ENCODE measurements at places on chromosomes 5 and 9.

- no peak for DNase-seq
These were observed at the start of gene ENTREP1 for GRCh38 chr9:69324549-69325401. ENTREP1 (plus strand) TSS chr9:69325215; CDS start chr9:69325310, 95 bp downstream.

- no peak for DNase-seq
These were observed 693.2 kb upstream of the FTMT start for GRCh38 chr5:121158451-121158850.

GRCh38 chr9:18045326-18045725 lies 428.6 kb upstream of the ADAMTSL1 start:
- DNase-seq = no peak

DNA sequence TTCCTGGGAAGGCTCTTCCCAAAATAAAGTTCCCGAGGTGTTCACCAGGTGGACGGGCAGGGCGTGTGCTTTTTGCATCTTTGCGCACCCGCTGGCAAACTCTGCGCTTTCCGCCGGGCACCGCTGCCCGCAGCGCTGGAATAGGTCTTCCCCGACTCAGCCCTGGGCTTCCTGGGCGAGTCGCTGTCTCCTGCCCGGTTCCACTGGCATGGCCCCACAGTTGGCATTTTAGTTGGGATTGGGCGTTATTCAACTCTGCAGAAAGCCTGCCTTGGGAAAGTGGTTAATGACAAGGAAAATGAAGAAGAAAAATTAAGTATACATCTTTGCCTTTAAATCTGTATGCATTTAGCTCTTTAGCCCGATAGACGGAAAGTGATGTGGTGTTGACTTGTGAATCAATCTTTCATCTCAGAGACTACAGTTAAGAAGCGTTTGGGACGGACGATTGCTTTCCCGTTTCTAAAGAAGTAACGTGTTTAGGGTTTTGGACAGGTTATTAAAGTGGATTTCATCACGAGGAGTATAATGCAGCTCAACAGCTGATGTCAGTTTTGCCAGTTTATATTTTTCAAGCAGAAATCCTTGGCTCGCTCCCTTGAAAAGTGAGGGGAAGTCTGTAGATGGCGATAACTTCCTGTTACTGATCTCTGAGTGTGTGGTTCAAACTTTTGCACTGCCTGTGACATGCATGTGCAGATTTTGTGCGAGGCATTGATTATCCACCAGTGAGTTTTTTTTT lies 946 bp downstream of the ADCY2 start:
- no peak for DNase-seq

DNA sequence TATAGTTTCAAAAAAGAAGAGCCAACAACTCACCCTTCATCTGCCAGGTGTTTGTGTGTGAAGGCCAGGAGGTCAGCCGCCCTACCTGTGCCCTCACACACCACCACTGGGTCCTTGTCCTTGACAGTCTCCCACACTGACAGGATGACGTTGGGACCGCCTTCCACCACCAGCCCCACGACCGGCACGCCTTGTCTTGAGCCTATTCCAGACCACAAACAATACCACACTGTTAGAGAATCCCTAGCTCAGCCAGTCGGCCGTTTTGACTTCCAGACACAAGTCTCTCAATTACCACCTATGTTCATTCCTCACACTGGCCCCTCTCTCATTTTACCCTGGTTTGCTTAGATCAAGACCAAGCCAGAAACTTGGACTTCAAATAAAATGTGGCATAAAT lies 66.1 kb downstream of the TRPM6 start:
- no peak for DNase-seq

DNA sequence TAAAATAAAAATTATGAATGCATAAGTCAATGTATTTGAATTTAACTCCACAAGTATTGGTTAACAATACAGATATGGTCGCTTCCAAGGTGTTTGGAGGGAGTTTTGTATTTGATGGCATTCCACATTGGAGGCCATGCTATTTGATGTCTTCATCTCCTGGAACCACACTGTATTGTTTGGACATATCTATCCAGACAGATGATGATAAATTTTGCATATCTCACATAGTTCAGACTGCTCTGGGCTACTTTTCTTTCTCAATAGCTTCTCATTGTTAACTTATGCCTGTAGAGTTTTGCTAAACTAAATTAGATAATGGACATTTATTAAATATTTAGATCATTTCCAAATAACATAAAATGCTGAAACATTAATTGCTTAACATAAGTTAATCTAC lies 58.0 kb downstream of the CDKN2A start:
- DNase-seq = no peak

- DNase-seq = no peak
These were observed 80.3 kb upstream of the ERBIN start for GRCh38 chr5:65846101-65846500.

GRCh38 chr5:120706877-120707276 lies 242.8 kb downstream of the PRR16 start:
- DNase-seq = no peak

- DNase-seq = no peak
These were observed 409.5 kb downstream of the PDE4D start for GRCh38 chr5:59483971-59484472.

GRCh38 chr9:125176636-125177035 lies 13.0 kb downstream of the PPP6C start:
- DNase-seq = no peak

DNA sequence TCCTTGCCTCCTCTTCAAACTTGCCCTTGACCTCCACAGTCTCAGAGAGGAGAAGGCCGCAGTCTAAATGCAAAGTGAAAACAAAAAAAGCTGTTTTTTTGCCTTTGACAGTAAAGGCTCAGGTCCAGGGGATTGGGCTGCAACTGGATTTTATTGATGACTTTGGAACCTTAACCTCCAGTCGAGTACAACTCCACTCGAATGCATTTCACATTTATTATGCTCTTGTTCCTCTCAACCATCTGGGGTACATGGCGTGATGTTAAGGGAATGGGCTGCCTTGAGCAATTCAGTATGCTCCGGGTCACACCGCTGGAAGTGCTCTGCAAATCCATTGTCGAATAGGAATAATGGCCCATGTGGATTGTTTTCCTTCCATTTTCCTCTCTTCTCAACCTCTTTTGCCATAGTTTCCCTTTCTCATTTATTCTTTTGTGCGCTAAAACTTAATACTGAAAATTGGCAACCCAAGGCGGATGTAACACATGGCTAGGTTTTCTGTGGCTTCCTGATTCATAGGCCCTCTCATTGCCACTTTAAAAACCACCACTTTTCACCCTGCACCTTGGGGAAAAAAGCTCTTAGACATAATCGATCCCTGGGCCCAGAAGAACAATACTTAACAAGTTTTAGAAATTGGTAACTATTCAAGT lies 34.3 kb downstream of the ITK start:
- no peak for DNase-seq

GRCh38 chr5:115544043-115544435 lies 536 bp downstream of the FEM1C start:
- DNase-seq = peak; percentile 1

DNA sequence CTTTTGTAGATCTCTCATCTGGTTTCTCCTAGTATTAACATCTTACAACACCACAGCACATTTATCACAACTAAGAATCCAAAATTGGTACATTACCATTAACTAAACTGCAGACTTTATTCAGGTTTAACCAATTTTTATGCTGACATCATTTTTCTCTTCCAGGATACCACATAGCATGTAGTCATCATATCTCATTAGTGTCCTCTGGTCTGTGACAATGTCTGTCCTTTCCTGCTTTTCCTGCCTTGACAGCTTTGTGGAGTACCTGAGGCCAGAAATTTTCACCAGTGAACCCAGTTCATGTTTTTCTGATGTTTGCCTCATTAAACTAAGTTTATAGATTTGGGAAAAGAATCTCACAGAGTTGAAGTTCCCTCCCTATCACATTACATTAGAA lies 294.7 kb upstream of the TNC start:
- no peak for DNase-seq

GRCh38 chr5:68529581-68529980 lies 314.0 kb downstream of the PIK3R1 start:
- no peak for DNase-seq

GRCh38 chr5:157470631-157471030 lies 10.6 kb downstream of the NIPAL4 start:
- no peak for DNase-seq

Measured in activated CD8-positive, alpha-beta memory T cell treated with anti-CD3 and anti-CD28 coated beads for 1 hour (primary cell).